GM23338 (cell line): ENCODE measurements at places on chromosomes 1 and 21. TPM values are rescaled to one million over a fixed set of nuclear protein-coding genes. Genes with fewer than 3 reads are reported as not detected.
A peak's percentile ranks its signal among the peaks of the same experiment; 100 is the strongest.

DNA sequence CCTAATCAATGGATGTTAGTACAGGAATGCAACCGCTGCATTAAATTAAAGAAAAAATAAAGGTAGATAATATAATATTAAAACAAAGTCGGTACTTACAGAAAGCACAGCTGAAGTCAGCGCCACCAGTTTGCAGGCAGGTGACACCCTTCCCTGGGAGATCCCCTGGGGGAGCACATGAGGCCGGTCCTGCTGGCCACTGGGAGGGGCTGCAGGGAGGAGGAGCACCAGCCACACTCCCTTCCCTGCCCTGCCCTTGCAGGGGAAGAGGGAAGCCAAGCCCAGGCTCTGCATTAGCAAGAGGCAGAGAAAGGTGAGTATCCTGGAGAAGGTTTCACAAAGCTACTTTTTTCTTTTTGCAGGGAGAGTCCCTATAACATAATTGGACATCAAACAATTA is 507.0 kb downstream of the AJAP1 start:
- DNase-seq: no peak

GRCh38 chr1:155970531-155971167 is 7.7 kb downstream of the ARHGEF2 start:
- DNase-seq: peak; percentile 40

DNA sequence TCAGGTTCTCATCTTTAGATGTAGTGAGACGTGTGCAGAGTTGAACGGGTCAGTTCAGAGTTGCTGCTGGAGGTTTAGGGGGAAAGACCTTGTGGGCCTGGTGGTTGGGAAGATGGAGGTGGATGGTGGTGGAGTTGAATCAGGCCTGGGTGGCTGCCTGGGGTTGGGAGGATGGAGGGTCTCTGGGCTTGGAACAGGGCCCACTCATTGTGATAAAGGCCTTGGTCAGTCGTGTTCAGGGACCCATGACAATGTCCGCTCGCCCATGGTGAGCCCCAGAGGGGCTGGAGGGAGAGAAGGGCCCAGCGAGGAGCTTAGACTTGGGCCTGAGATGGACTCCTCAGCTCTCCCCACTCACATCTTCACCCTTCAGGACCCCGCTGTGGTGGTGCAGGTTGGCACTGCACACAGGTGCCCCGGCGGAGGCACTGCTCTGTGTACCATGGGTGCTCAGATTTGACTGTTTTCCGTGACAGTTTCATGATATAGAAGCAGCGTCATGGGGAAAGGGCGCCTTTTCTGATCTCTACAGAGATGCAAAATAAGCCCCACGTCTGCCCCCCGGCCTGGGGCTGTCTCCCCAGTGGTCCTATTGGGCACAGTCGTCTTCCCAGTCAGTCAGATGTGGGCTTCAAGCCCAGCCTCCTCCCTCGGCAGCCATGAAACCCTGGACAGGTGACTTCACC is 39.2 kb downstream of the DISP3 start:
- DNase-seq: no peak

DNA sequence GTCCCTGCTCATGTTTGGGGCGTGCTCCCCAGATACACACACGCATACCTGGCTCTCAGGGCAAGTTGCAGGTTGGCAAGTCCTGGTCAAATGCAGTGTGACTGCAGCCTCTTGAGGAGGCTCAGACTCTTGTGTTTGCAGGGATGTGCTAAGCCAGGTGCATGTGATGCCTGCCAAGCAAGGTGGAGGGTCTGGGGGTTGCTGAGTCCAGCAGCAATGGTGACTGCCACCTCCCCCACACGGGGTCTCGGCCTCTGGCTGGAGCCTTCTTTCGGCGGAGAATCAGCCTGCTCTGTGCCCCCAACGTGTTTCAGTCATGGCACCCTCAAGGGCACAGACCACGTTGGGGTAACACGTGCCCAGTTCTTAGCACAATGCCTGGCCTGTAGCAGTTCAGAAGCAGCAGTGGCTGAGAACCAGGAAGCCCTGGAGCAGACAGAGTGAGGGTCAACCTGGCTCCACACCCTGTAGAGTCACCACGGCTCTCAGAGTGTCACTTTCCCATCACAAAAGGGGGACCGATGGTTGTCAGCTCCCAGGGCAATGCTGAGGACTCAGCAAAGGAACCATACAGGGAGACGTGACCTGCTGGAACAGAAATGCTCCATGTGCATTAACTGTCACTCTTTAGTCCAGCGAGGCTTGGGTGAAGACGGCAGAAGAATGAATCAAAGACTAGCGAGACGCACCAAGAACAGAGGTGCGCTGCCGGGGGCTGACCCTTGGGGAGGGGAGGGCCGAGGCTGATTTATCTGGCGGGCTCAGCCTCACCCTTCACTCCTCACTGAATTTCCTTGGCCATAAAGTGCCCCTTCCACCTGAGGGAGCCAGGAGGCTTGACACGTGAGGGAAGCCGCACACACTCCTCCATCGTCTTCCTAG is 109.0 kb downstream of the PGBD5 start:
- no peak for DNase-seq

DNA sequence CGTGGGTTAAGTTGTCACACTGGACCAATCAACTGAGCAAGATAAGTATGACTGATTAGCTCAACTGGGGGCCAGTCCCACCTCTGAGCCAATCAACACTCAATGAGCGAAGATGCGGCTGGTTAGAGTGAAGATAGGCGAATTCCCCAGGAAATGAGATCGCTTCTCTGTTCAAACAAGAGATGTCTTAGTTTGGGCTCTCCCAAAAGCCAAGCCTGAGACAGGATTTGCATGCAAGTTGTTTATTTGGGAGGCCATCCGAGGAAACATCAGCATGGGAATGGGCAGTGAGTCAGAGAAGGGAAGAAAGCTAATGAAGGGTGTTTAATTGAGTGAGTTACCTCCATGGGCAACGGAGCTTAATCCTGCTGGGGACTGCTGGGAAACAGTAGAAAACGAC is 4.9 kb upstream of the GJB5 start:
- DNase-seq: no peak

DNA sequence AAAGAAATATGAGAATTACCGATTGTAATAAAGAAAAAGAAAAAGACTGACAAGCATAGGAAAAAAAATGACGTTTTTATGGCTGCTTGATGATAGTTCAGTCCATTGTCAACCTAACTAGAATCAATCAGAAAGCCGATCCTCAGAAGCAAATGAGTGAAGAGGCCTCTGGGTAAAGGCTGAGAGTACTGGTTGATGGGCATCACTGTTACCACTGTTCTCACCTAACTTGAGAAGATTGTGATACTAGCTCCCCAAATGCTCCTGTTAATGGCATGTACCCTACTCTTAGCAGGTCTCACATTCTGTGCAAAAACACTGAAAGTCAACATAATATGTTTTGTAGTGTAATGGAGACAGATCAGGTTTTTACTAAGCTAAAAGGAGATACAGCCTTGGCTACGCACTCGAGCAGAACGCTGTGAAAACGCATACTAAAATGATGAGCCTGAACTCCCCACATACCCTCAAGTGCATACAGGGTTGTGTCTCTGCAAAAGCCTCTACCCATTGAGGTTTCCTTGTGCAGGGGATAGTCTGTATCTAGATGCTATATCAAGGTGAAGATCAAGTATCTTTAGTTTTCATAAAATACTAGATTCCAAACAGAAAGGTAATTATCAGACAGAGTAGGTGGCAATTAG is 554.6 kb downstream of the SMYD3 start:
- DNase-seq: no peak

DNA sequence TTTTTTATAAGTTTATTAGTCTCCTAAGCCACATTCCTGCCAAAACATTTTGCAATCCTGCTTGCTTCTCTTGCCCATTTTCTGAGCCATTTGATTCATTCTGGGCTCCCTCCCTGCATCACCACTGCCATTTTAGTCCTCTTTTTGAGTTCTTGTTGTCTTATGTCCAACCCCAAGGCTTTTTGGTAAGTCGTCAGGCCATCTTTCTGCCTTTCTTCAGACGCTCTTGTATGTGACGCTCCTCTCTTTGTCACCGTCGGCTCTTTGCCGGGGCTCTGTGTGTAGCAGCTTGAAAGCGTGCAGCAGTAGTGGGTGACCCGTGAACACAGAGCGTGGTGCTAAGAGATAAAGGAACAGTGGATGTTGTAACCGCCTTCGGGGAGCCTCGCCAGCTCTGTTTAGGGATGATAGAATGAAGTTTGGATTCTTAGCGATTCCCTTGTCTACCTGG is 14.6 kb downstream of the HUNK start:
- no peak for DNase-seq

GRCh38 chr1:180288940-180289339 is 58.9 kb downstream of the LHX4 start:
- DNase-seq: no peak

GRCh38 chr1:25504706-25505595 is 38.5 kb upstream of the LDLRAP1 start:
- no peak for DNase-seq

- DNase-seq: no peak
These were observed 11.1 kb downstream of the STX6 start for GRCh38 chr1:181011301-181012202.

GRCh38 chr1:152968248-152968647 is 2.2 kb upstream of the SPRR4 start:
- DNase-seq: no peak

- DNase-seq: no peak
These were observed 8.8 kb upstream of the CTBS start for GRCh38 chr1:84582802-84583587.

DNA sequence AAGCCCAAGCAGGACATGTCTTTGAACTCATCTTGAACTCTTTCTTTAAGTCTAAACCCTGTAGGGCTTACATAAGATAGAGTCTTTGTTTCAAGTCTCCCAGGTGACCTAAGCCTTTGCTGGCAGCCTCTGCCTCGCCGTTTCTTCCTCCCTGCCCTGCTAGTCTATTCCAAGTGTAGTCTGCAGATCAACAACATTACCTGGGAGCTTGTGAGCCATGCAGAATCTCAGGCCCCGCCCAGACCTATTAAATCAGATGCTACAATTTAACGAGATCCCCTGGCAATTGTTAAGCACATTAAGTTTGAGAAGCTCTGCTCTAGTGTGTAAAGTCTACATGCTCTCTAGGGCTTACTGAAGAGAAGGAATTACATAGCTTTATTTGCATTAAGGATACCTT is 271.6 kb downstream of the PBX1 start:
- DNase-seq: no peak

DNA sequence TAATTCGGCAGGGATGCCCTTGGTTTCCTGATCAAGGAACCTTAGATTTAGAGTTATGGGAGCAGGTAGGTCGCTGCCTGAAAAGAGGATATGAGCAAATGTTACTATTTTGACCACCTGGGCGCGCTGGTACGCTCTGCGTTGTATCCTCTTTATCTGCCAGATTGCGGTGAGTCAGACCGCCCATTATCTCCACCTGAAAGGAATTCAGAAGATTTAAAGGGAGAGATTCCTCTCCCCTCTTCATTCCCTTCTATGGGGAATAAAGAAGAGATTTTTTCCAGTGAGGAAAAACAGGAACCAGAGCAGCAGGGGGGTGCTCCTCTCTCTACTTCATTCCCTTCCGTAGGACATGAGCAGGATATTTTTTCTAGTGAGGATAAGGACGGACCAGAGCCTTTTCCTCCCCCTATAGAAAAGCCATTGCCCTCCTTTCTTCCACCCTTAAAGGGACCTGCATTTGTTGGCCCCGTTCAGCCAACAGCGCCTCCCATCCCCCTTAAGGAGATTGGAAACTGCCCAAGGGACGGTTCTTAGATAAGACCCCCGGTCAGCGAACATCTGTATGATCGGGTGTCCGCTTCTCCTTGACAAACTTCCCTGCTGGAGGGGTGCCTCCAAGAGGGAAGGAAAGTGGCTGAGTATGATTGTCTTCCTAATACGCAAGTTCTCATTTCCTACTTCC is 34.1 kb downstream of the CLCA1 start:
- DNase-seq: peak; percentile 94

DNA sequence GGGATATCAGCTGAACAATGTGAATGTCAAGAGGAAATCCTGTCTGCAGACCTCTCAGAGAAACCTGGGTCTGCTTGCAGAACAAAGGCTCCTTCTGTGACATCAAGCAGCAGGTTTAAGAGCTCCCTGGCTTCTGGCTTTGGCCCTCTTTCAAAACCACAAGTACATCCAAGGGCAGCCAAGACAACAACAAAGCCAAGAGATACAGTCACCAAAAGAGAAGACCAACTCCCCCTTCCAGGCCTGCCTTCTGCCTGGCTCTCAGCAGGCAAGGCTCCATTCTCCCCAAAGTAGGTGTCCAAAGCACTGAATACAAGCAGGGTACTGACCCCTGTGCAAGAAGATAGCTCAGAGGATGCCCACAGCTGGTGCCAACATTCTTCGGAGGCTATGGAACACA is 11.5 kb downstream of the BCAR3 start:
- DNase-seq: no peak

DNA sequence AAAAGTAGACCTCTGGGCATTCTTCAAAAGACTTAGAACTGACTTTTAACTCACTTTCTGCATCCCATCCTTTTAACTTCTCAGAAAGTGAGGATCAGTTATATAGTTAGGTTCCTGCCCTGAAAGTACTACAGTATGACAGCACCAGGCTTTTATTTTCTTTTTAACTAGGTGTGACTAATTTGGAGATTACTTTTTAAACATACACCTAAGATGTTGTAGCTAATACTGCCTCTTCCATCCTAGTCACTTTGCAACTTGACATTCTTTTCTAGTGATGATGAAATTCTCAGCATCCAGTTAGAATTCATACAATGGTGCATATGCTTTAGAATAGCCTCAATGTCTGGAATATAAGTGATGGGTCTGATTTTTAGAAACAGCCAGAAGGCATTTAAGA is 24.6 kb downstream of the RUNX1 start:
- no peak for DNase-seq

DNA sequence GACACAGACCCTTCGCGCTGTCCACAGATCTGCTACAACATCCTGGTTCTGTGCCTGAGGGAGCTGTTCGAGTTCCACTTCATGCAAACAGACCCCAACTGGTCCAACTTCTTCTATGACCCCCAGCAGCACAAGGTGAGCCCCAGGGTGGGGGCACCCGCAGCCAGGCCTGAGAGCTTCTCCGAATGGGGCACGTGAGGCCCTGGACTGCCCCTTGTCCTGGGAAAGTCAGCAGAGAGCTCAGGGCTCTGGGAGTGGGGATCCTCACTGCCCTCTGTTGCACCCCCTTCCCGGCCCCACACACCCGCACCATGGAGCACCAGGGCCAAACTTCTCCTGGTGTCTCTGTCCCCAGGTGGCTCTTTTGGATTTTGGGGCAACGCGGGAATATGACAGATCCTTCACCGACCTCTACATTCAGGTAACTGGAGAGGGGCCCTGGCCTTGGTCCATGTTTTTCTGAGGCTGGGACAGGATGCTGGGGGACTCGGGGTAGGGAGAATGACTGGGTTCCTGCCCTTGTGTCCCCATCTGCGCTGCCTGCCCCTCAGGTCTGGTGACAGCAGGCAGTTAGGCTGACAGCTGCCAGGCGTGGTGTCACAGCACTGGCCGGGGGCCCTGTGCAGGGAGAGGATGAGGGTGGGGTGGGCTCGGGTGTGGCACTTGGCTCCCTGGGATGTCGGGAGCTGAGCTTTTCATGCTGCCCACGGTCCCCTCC is 44.6 kb downstream of the COQ8A start:
- DNase-seq: no peak

S100PBP gene
- 21.9 and 30.6 TPM in 2 replicates for polyA plus RNA-seq

HES3 gene
- 7.1 and 7.7 TPM in 2 replicates for polyA plus RNA-seq

RPTN gene
- polyA plus RNA-seq: not detected in 2 replicates

PPFIA4 gene
- polyA plus RNA-seq: 1.3 and 2.2 TPM in 2 replicates

SPRR2B gene
- not detected in 2 replicates for polyA plus RNA-seq

ID3 gene
- polyA plus RNA-seq: 330 and 345 TPM in 2 replicates

ZNF683 gene
- not detected in 2 replicates for polyA plus RNA-seq

TGFB2 gene
- 0.31 and 0.63 TPM in 2 replicates for polyA plus RNA-seq

CFHR1 gene
- not detected in 2 replicates for polyA plus RNA-seq

CELSR2 gene
- 11.1 and 11.2 TPM in 2 replicates for polyA plus RNA-seq

MYBPH gene
- polyA plus RNA-seq: not detected in 2 replicates
